ENCODE measurements at places on chromosomes 16 and 17.

- no peak for DNase-seq
Measured at GRCh38 chr17:80692931-80693467, 148.4 kb downstream of the RPTOR start.

DNA sequence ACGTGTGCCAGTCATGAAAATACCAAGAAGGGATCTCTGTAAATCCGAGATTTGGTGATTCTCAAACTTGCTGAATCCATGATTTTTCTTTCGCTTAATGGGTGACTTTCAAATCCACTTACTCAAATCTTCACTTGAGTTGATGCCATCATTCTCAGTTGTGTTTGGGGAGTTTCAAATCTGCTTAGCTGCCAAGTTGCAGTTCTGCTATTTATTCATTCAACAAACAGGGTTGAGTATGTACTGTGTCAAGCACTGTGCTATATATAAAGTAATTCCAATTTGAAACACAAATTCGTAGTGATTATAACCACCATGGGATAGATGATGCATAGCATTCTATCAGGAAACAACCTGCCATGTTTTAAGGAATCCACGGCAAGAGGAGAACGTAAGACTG is 394.3 kb downstream of the CDH13 start:
- no peak for DNase-seq

DNA sequence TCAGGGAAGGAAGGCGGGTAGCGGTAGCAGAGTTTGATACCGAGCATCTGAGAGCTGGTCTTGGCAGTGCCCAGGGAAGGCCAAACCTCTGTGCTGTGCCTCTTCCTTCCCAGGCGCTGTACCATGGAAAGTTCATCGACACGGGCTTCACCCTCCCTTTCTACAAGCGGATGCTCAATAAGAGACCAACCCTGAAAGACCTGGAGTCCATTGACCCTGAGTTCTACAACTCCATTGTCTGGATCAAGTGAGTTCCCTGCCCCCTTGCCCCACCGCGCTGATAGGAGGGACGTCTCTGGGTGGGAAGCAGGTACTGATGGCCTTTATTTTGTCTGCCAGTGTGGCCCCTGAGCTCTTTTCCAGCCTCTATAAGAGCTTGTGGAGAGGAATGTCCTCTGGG is 15.4 kb upstream of the CLEC18A start:
- DNase-seq: no peak

DNA sequence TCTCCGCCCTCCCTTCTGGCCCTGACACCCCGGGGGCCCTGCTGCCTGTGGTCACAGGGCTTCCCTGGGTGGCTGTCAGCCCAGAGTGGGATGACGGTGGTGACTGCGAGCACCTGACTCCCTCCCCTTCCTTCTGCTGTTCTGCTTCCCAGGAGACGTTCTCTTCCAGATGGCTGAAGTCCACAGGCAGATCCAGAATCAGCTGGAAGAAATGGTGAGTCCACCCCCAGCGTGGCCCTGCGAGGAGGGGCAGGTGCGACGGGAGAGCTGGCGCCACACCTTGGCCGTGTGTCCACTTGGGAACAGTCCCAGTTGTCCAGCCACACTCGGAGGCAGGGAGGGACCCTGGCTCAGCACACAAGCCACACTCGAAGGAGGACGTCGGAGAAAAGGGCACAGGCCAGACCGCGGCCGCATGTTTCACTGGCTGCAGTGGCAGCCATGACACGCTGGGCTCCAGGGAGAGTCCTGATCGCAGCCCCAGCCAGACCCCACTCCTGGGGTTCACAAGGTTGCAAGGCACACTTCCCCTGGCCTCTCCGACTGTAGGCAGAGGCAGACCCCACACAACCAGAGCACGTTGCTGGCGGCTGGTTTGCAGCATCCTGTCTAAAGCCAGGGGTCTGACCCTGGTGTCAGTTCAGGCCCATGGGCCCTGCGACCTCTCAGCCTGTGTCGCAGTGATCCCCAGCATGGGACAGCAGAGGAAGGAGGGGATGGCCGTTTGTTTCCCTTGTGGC is 49.9 kb downstream of the BAIAP2 start:
- DNase-seq: no peak

GRCh38 chr16:31108035-31108793 is at the start of gene BCKDK:
BCKDK (plus strand) TSS chr16:31108386; CDS start chr16:31109224, 838 bp downstream.
- DNase-seq: peak; percentile 32

GRCh38 chr17:7133916-7134315 is 19.3 kb upstream of the ASGR2 start:
- no peak for DNase-seq

DNA sequence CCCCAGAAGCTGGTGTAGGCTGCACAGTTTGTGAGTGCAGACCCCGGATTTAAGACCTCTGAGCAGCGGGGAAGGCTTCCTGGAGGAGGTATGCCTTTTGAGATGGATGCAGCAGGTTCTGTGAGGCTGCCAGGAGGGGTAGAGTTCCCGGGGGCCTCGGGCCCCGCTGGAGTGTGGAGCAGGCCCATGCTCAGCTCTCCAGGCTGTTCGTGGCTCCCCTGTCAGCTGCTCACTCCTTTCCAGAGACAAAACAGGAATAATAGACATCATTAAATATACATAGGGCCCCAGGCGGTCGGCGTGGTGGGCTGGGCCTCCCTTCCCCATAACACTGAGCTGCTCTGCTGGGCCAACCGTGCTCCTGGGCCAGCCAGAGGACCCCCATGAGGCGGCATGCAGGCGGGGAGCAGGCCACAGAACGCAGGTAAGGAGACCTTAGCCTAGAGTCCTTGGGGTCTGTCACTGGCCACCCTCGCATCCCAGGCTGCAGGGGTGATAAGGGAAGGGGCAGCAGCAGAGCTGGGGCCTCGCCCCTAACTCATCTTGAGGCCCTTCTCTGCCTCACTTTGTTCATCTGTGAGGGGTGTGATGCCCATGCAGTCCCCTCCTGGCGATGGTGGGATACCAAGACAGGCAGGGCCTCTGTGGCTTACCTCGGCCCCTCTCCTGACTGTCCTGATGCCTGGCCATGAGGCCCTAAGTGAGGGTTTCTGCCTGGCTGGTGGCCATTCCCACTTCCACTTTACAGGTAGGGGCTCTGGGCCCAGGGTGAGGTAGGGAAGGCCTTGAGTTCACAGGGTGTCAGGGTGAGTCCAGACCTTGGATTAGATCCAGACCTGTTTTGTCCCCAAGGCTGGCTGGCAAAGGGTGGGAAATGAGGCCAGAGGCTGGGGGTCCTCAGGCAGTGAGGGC is at the start of gene MYO15A:
TSS of gene MYO15A (plus strand) at position 356 of the 912 bp plus-strand sequence. CDS start 10,045 bp downstream, outside the sequence.
- no peak for DNase-seq

GRCh38 chr16:14309001-14309886 is 238.1 kb downstream of the MRTFB start:
- DNase-seq: peak; percentile 67

GRCh38 chr16:84699147-84699711 is 571 bp upstream of the USP10 start:
- no peak for DNase-seq

- no peak for DNase-seq
Measured at GRCh38 chr16:86224629-86225028, 285.7 kb upstream of the FOXF1 start.

DNA sequence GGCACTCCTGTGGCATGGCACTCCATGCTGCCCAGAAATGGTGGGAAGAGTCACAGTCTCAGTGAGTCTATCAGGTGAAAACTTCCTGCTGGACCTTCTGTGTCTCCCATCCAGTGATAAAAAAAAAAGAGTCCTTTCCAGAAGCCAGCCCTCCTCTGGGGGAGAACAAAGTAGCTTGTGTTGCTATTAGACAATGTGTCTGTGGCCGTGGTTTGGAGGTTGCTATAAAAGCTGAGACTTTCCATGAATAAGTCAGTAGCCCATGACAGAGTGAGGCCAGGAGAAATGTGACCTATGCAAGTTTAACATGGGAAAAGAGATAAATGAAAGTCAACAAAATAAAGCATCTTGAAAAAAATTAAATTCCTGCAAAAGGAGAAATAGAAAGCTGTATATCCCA is 250.7 kb upstream of the MON1B start:
- no peak for DNase-seq

- no peak for DNase-seq
Measured at GRCh38 chr17:32927201-32927723, 691 bp upstream of the TMEM98 start.

DNA sequence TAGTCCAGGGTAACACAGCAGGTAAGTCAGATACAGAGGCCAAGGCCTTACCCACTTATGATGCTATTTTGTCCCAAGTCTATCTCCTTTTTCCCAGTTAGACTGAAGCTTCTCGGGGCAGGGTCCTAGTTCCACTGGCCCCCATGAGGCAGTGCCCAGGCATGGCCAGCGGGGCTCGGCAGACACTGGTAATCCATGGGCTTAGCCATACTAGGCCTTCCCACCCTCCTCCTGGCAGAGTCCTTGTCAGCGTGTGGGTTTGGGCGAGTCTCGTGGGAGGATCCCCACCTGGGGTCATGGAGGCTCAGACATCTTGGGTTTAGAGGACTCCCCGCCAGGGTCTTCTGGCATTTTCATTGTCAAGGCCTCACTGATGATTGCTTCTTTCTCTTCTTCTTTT is 84.7 kb upstream of the BRD7 start:
- no peak for DNase-seq

- no peak for DNase-seq
Measured at GRCh38 chr16:79253100-79253631, 347.4 kb downstream of the MAF start.

DNA sequence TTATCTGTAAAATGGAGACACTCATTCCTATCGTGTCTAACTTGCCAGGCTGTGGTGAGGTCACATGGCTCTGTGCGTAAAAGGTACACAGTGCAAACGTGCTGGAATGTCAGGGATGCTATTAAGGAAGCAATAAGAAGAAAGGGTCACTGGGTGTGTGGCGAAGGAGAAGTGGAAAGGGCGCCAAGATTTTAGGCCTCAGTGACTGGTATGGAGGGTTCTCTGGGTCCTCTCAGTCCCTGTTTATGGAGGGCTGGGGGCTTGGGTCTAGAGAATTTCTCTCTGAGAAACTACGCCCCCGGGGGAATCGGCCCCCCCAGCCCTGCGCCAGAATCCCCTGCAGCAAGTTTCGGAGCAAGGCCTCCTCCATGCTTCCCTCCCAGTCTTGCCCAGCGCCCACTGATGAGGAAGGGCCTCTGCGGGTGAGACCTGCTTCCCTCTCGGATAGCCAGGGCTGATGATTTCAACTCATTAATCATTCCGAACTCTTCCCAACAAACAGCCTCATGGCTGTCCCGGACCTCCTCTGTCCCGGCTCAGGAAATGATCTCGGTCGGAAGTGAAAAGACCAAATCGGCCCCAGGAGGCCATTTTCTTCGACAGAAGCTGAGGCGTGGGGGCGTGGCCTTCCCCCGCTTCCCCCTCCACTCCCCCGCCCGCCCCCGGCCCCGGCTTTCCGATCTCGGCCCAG is 1.2 kb upstream of the HEXIM1 start:
- DNase-seq: peak; percentile 89

GRCh38 chr17:4534928-4535666 is 20.1 kb downstream of the MYBBP1A start:
- DNase-seq: no peak

- DNase-seq: no peak
Measured at GRCh38 chr16:50742576-50743200, 802 bp downstream of the CYLD start.

- no peak for DNase-seq
Measured at GRCh38 chr17:79617740-79618382, 7.0 kb upstream of the RBFOX3 start.

- DNase-seq: no peak
Measured at GRCh38 chr16:58105631-58106030, 23.6 kb downstream of the CFAP20 start.

GRCh38 chr17:69142175-69142802 is 594 bp upstream of the ABCA6 start:
- DNase-seq: peak; percentile 81

- no peak for DNase-seq
Measured at GRCh38 chr16:10539236-10539635, 41.2 kb downstream of the EMP2 start.

DNA sequence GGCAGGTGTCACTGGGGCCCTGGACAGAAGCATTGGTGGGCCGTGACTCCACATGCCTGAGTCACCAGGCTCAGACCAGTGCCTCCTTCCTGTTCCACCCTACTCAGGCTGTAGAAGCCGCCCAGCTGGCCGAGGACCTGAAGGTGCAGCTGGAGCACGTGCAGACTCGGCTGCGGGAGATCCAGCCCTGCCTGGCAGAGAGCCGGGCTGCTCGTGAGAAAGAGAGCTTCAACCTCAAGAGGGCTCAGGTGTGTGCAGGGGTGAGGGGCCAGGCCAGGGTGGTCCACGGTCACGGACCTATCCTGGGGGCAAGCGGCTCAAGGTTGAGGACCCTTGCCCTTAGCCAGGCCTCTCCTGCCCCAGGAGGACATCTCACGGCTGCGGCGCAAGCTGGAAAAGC is 9.6 kb downstream of the RNF40 start:
- DNase-seq: no peak

DNA sequence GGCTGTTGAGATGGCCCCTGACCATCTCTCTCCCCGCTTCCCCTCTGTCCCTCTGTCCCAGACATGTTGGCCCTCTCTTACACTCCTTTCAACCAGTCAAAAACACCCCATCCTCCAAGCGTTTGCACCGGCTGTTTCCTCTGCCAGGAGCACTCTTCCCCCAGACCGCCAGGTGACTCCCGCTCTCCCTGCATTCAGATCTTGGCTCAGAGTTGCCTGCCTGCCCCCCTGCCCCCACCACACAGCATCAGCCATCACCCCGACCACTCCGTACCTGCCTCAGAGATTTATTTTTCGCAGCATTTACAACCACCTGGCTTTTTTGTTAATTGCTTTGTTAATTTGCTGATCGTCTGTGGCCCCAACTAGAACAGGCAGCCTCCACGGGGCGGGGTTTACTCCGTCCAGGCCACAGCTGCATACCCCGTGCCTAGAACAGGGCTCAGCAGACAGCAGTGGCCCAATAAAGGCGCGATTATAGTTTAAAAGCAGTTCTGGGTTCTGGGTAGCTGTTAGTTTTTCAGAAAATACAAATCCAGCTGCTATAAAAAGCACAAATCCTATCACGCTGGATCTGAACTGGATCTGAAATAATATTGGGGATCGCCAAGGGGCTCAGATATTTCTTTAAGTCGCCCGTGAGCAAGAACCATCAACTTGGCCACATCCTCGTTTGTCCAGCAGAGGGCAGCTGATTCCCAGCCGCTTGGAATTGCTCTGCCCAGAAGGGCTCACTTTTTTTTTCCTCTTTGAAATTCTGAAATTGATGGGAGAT is 173.6 kb downstream of the IRF8 start:
- DNase-seq: peak; percentile 60

DNA sequence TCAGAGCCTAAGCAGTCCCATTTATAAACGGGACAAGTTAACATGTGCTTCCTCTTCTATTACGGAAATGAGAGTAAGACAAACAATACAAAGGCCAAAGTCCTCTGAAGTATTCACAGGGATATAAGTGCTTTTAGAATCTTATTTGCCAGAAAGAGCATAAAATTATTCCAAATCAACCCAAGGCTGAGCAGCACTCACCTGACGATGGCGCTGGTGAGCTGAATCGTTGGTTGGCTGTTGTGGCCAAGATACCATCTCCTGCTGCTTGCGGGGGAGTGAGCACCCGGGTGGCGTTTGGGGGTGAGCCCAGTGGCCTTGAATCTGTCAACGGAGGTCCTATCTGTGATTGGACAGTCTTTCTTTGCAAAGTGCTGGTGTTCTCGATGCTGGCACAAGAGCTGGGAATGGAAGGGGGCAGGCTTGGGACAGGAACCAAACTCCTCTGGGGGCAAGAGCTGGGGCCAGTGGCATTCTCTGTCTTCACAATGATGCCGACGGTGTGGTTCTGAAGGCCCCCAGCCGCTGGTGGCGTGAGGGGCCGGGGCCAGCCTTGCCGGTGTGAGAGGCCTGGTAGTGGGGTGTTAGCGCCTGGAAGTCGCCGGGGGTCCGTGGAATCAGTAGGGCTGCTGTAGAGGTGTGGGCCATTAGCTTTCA is 9.5 kb upstream of the DHRS13 start:
- DNase-seq: no peak

- DNase-seq: no peak
Measured at GRCh38 chr17:292531-293382, 59.9 kb downstream of the RPH3AL start.

All from skin of body (tissue), 3 donors.